ENCODE measurements at places on chromosomes 16 and 17.

- no peak for DNase-seq
Observed at GRCh38 chr17:38451840-38452529, 23.7 kb downstream of the ARHGAP23 start.

DNA sequence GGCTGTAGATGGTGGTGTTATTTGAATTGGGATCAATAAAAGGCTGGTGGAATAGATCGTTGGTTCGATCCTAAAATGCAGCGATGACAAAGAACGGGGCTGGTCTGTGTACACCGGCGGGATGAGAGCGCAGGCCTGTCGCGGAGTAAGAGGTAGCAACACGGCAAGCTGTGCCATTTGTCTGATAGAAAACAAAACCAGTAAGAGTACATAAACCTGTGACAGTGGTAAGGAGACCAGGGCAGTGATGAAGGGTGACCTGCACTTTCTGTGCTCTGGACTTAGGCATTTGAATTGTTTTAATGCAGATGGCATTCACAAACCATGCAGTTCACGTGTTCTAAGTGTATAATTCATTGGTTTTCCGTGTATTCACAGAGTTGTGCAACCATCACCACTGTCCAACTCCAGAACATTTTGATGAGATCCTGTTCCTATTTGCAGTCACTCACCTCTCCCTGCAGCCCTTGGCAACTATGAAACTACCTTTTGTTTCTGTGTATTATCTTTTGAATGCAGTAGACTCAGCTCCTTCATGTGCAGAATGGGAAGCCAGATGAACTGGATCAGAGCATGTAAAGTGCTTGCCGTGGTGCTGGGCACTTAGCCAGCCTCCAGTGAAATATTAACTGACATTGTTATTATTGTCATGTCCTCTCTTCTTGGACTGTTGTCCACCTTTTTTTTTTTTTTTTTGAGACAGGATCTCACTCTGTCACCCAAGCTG, 286.1 kb downstream of the SNX29 start:
- DNase-seq, result no peak

DNA sequence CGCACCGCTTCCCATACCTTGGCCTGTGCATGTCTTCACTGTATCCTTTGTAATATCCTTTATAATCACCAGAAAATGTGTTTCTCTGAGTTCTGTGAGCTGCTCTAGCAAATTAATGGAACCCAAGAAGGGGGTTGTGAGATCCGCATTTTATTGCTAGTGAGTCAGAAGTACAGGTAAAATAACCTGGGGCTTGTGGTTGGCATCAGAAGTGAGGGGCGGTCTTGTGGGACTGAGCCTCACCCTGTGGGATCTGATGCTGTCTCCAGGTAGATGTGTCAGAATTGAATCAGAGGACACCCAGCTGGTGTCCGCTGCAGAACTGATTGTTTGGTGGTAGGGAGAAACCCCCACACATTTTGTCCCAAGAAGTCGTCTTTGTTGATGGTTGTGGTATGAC, 382.4 kb downstream of the SNX29 start:
- DNase-seq, result no peak

DNA sequence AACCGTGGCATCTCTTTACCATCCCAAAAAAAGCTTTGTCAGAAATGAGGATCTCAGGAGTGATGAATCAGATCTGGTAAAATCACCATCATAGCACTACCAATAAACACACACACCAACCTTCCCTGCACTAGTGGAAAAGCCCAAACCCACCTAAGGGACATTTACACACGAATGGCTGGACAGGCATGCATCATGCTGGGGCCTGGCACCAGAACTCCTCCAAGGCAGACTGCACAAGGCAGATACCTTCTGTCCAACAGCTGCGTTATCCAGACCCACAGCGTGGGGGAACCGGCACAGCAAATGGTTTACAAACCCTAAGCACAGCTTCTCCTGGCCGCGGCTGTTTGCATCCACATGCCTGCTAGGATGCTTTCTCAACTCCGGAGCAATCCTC, 2.8 kb downstream of the ASIC2 start:
- DNase-seq, result no peak

GRCh38 chr16:68643227-68643626, 1.9 kb upstream of the CDH3 start:
- no peak for DNase-seq

- DNase-seq, result no peak
Observed at GRCh38 chr16:52515068-52515671, 31.8 kb downstream of the TOX3 start.

GRCh38 chr17:33948309-33948708, 306.8 kb upstream of the CCL2 start:
- no peak for DNase-seq

GRCh38 chr17:75240394-75241142, 20.8 kb downstream of the GGA3 start:
- DNase-seq, result no peak

GRCh38 chr17:13727441-13728171, 125.9 kb upstream of the HS3ST3A1 start:
- DNase-seq, result no peak

DNA sequence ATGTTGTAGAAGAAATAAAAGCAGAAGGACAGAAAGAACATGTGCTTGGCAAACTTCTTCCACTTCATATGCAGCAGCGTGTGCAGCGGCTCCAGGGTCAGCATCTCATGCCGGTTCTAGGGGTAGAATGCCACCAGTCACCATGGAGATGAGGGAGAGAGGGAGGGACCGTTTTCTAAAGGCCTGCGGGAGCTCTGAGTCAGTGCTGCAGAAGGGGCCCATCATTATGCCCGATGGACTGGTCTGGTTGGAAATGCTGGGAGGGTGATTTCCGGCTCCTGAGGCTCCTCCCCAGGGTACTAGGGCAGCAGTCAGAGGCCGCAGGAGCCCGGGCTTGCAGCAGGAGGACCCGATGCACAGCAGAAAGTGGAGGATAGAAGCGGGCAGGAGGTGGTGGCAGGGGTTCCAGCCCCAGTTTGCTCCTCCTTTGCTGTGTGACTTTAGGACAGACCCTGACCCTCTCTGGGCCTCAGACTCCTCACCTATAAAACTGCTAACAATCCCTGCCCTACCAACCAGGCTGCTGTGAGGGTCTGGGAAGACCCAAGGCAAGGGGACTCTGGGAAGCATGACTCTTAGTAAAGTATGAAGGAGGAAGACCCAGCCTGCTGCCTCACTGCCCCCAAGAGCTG, 28.6 kb downstream of the TRPV3 start:
- DNase-seq, result peak; percentile 42

GRCh38 chr17:61537264-61537771, 53.7 kb downstream of the NACA2 start:
- DNase-seq, result no peak

DNA sequence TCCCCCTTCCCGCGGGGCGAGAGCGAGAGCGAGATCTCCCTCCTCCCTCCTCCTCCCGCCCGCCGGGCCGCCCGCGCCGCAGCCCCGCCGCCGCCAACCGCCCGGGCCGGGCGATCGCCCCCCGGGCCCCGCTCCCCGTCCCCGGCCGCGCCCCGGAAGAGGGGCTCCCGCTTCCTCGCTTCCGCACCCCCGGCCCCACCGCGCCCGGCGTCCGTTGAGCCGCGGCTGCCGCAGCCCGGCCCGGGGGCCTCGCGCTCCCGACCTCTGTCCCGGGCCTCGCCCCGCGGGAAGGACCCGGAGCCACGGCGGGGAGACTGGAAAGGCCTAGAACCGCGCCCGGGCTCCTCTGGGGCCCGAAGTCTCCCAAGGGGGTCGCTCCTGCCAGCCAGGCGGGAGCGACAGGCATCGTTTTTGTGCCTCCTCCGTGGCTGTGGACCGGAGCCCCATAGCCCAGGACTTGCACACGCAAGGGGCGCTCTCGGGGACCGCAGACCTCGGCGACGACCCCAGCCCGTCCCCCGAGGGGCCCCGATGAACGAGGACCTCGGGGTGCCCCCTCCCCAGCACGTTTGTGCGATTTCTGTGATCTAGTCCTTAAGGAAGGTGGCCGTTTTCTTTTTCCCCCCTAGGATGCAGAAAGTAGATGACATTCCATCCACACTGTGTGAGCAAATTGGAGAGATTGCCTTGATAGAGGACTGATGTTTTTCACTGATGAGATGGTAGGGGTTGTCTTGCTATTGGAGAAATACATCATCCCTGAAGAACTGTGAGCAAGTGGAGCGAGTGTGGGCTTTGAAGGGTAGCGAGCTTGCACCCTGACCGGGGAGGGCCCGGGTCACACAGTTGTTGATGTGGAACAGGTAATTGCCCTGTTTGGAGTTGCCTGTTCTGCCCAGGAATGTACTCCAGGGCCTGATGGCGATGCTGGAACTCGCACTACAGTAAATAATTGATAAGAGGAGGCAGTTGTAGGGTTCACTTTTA, 611 bp downstream of the BANP start:
- no peak for DNase-seq

DNA sequence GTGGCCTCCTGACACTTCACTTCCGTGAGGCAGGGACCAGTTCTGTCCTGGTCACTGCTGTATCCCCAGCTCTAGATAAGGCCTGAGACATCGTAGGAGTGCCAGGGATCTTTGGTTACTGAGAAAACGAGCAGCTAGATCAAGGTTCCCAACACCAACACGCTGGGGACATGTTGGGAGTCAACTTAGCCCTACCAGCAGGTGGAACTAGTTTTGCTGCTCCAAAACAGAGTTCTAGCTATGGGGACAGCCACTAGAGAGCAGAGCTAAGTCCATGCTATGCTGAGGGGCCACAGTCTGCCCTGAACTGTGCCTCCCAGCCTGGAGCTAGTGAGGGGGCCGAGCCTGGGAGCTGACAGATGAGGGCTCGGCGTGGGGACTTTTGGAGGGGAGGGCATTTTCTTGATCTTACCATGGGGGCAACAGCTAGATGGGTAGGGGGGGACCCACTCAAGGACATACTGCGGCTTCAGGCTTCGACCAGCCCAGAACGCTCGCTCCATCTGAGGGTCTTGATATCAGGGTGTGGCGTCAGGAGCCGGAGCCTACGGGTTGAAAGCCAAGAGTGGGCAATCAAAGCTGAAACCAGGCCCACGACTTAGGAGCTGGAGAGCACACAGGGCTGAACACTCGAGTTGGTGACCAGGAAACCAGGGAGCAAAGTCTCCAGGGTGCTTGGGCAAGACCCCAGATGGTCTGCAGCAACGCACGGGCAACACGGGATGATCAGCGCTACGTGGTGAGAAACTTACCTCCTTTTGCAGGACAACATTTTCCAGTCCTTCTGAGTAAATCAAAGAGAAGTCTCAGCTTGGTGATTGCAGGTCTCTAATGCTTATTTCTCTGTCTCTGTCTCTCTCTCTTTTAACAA, 13.4 kb downstream of the SNX20 start:
- no peak for DNase-seq

All from urinary bladder (tissue), 4 donors.